Uterus (tissue), 4 donors: ENCODE measurements at places on chromosomes 16 and 17. TPM values are rescaled to one million over a fixed set of nuclear protein-coding genes. Genes with fewer than 3 reads are reported as not detected.

TEKT5 gene
- total RNA-seq = not detected

TLCD3B gene
- total RNA-seq = not detected

MRC2 gene
- 122 TPM for total RNA-seq

DNA sequence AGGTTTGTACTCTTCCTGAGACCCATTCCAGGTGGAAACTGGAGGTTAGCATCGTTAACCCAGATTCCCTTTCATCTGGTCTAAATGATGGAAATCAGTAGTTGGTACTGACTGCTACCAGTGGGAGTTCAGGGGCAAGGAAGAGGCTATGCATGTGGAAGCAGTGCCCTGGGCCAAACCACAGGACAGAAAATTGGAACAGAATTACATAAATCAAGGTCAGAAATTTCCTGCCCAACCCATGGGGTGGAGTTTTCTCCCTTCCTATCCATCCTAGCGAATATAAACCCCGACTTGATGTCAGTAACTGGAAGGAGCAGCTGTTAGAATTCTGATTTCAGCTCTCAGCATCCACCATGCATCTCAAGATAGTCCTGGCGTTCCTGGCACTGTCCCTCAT is at the start of gene AOC2:
AOC2 (plus strand) TSS at position 310 of the 400 bp plus-strand sequence; CDS start at position 357, 47 bp downstream.
- no peak within 1 kb of the TSS for H3K4me3 ChIP-seq
- no peaks in the 10 kb centered on the region for H3K36me3 ChIP-seq
- H3K4me1 ChIP-seq = no peaks in the 10 kb centered on the region
- H3K27me3 ChIP-seq = no peaks in the 10 kb centered on the region
- no peak within 1 kb of the TSS for H3K27ac ChIP-seq

- H3K4me3 ChIP-seq = no peak overlapping the region
- DNase-seq = no peak
- H3K27ac ChIP-seq = no peak overlapping the region
- no peaks in the 10 kb centered on the region for H3K36me3 ChIP-seq
- H3K27me3 ChIP-seq = no peaks in the 10 kb centered on the region
Measured at GRCh38 chr16:85625053-85625452, 11.9 kb downstream of the GSE1 start.

GRCh38 chr16:89691986-89692569 is 5.6 kb downstream of the CDK10 start:
- no peaks in the 10 kb centered on the region for H3K27me3 ChIP-seq
- H3K4me1 ChIP-seq = peaks cover 6% of the 10 kb centered on the region
- no peak overlapping the region for H3K4me3 ChIP-seq
- H3K27ac ChIP-seq = no peak overlapping the region
- no peaks in the 10 kb centered on the region for H3K36me3 ChIP-seq

GRCh38 chr16:58533751-58534470 is 18.6 kb downstream of the SETD6 start:
- no peaks in the 10 kb centered on the region for H3K4me1 ChIP-seq
- no peak overlapping the region for H3K4me3 ChIP-seq
- H3K27ac ChIP-seq = no peak overlapping the region
- H3K27me3 ChIP-seq = no peaks in the 10 kb centered on the region
- no peak for DNase-seq

- H3K4me3 ChIP-seq = no peak within 1 kb of the TSS
- H3K27ac ChIP-seq = no peak within 1 kb of the TSS
- H3K27me3 ChIP-seq = no peaks in the 10 kb centered on the region
Measured at GRCh38 chr16:29663016-29663806, at the start of gene SPN. SPN (plus strand) TSS chr16:29663247; CDS start chr16:29663729, 482 bp downstream.

DNA sequence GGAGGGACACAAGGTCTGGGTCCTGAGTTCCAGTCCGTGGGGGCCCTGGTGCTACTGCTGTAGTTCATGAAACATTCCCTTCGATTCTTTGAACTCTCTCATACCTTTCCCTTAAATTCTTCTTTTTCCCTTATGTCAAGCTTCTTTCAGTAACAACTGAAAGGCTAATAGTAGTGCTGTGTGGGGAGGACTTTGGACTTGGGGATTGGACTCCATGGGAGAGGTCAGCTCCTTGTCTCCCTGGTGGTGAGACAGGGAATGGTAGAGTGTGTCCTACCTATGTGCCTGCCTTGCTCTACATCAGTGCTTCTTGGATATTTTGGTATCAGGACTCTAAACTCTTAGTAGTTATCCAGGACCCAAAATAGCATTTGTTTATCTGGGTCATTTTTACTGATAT is 628.1 kb downstream of the WWOX start:
- DNase-seq = no peak
- no peaks in the 10 kb centered on the region for H3K36me3 ChIP-seq
- H3K4me3 ChIP-seq = no peak overlapping the region
- H3K27me3 ChIP-seq = no peaks in the 10 kb centered on the region
- H3K4me1 ChIP-seq = no peaks in the 10 kb centered on the region

- H3K27ac ChIP-seq = no peak overlapping the region
- peaks cover 5% of the 10 kb centered on the region for H3K27me3 ChIP-seq
- DNase-seq = no peak
- H3K4me3 ChIP-seq = no peak overlapping the region
Measured at GRCh38 chr16:66414891-66415290, 12.2 kb upstream of the BEAN1 start.

- no peak for DNase-seq
- H3K4me3 ChIP-seq = no peak overlapping the region
- no peaks in the 10 kb centered on the region for H3K36me3 ChIP-seq
- no peaks in the 10 kb centered on the region for H3K27me3 ChIP-seq
- no peak overlapping the region for H3K27ac ChIP-seq
Measured at GRCh38 chr16:8655184-8655717, 19.2 kb upstream of the ABAT start.

- peak overlapping the region; percentile 31 for H3K27ac ChIP-seq
- no peaks in the 10 kb centered on the region for H3K27me3 ChIP-seq
- no peak overlapping the region for H3K4me3 ChIP-seq
- H3K36me3 ChIP-seq = no peaks in the 10 kb centered on the region
- DNase-seq = no peak
Measured at GRCh38 chr16:47523342-47524006, 62.3 kb downstream of the PHKB start.

- H3K4me3 ChIP-seq = peak within 1 kb of the TSS; percentile 62
- H3K4me1 ChIP-seq = peaks cover 6% of the 10 kb centered on the region
- H3K36me3 ChIP-seq = no peaks in the 10 kb centered on the region
Measured at GRCh38 chr17:6556121-6557039, at the start of gene PITPNM3. PITPNM3 (minus strand) TSS chr17:6556555; CDS start chr17:6556406, 149 bp downstream.

- H3K4me3 ChIP-seq = no peak overlapping the region
- no peaks in the 10 kb centered on the region for H3K27me3 ChIP-seq
- DNase-seq = no peak
Measured at GRCh38 chr16:53511084-53511402, 8.0 kb upstream of the AKTIP start.

DNA sequence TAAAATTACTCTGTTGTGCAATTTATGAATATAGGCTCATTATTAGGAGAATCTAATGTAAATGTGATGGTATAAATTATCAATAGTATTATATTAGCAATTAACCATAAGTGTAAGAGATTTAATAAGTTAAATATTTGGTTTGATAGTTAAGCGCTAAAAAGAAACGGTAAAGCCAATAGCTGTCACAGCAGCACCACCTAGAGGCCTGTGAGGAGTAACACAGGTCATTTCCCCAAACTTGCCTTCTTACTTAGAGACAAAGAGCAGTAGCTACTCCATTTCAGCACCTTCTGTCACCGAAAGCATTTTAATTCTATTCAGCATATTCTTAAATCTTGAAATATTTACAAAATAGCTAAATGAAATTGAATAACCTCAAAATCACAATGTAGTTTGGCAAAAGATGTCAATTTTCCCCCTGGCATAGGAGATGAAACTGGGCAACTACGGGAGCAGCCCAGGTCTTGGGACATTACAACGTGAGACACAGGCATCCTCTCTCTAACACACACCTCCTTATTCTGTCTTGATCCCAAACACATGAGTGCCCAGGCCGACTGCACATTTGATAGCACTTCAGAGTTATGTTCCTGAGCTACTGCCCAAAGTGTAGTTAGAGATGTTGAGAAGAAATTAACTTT is 14.3 kb upstream of the DYNLRB2 start:
- no peak overlapping the region for H3K27ac ChIP-seq
- peak; percentile 39 for DNase-seq
- peaks cover 3% of the 10 kb centered on the region for H3K27me3 ChIP-seq
- no peaks in the 10 kb centered on the region for H3K36me3 ChIP-seq
- no peak overlapping the region for H3K4me3 ChIP-seq

DNA sequence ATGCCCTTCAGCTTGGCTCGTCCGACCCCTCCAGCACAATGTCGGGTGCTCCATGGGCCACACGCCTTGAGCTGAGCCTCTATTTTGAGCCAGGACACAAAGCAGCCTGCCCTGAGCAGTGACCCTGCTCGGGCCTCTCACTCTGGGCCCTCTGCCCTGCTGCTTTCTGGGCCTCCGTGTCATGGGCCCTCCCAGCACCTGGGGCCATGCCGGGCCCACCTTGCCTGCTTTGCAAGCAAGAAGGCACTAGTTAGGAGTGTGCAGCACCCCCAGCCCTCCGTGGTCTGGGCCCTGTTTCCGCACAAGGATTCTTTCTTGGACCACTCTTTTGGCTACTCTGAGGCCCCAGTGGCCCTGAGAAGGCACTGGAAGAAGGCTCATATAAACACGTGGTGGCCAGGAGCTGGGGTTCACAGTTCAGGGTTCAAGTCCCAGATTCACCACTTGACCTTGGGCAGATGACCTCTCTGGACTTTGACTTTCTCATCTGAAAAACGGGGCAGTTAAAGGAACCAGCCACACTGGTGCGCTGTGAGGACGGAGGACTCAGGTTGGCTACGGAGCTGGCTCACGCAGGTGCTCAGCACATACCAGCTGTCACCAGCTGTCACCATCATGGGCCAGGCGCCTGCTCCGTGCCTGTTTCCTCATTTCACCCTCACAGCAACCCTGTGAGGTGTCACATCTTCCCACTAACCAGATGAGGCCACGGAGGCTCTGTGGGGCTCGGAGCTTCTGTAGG is 166.0 kb upstream of the GSE1 start:
- H3K4me3 ChIP-seq = no peak overlapping the region
- H3K36me3 ChIP-seq = no peaks in the 10 kb centered on the region
- H3K27ac ChIP-seq = no peak overlapping the region
- no peaks in the 10 kb centered on the region for H3K27me3 ChIP-seq
- no peak for DNase-seq
- no peaks in the 10 kb centered on the region for H3K4me1 ChIP-seq

DNA sequence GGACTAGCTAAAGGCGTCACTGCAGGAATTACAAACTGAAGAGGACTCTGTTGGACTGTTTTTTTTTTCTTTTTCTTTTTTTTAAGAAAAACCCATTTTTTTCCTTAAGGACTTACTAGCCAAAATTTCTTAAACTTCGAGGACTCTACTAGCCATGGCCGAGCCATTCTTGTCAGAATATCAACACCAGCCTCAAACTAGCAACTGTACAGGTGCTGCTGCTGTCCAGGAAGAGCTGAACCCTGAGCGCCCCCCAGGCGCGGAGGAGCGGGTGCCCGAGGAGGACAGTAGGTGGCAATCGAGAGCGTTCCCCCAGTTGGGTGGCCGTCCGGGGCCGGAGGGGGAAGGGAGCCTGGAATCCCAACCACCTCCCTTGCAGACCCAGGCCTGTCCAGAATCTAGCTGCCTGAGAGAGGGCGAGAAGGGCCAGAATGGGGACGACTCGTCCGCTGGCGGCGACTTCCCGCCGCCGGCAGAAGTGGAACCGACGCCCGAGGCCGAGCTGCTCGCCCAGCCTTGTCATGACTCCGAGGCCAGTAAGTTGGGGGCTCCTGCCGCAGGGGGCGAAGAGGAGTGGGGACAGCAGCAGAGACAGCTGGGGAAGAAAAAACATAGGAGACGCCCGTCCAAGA is 878 bp downstream of the HEXIM1 start:
- DNase-seq = peak; percentile 89
- H3K27ac ChIP-seq = peak overlapping the region; percentile 97
- H3K36me3 ChIP-seq = no peaks in the 10 kb centered on the region

GRCh38 chr16:87417528-87417910 is 25.4 kb downstream of the MAP1LC3B start:
- no peak for DNase-seq
- H3K27me3 ChIP-seq = no peaks in the 10 kb centered on the region
- H3K36me3 ChIP-seq = no peaks in the 10 kb centered on the region
- H3K4me3 ChIP-seq = no peak overlapping the region
- H3K4me1 ChIP-seq = no peaks in the 10 kb centered on the region

DNA sequence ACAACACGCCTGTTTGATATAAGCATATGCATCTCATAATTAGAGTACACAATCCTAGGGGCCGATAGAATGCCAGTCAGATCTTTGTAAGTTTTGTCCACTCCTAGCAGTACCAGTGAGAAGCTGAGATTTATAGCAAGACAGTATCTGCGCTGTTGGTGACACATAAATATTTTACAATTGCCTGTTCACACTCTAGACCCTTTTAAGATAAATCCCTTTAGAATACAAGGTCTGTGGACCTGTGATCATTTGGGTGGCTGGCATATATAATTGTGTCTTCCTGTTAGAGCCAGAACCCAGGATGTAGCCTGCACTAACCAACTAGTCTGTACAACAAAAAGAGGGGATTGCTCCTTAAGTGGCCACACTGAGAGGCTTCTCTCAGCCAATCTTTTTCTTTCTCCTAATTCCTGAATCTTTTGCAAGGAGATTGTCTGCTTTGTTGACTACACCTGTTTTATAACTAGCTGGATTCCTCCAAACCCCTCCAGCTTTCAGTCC is 74.7 kb downstream of the WIPI1 start:
- no peaks in the 10 kb centered on the region for H3K36me3 ChIP-seq
- H3K4me3 ChIP-seq = no peak overlapping the region
- no peak for DNase-seq
- peaks cover 12% of the 10 kb centered on the region for H3K4me1 ChIP-seq
- no peaks in the 10 kb centered on the region for H3K27me3 ChIP-seq
- peak overlapping the region; percentile 97 for H3K27ac ChIP-seq
